NCI-H1048 (cell line): ENCODE measurements at places on chromosomes 4 and X.

- DNase-seq = no peak
These were observed 496.3 kb downstream of the PDGFC start for GRCh38 chr4:156475322-156475721.

DNA sequence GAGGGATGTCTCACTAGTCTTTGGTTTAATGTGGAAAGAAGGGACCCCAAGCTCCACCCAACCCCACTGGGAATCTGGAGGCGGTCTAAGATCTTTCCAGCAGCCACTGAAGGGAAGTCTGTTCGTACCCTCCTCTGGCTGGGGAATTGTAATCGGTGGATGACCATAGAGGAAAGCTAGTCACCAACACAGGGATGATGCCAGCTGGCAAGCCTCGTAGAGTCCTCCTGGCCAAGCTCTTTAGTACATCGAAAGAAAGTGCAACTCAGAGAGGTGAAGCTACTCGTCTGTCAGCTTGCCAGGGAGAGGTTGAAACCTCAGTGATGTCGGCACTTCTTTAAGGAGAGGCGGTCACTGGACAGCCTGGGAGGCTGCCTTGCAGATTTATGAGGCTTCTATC, 58.7 kb downstream of the MAMLD1 start:
- no peak for DNase-seq

DNA sequence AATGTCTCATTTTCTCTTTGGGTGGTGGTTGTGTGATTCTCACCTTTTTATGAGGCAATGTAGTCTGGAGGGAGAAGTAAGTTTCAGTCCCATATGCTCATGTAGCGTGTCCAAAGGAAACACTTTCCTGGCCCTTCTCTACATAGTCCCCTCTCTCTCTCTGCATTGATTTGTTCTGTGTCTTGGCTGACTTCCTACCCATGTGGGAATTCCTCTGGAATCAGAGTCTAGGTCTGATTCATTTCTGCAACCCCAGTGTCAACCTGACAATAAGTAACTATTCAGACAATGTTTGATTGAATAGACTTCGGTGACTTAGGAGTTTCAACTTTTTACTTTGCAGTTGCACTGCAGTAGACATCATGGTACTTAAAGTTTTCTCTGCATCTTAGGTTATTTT, 2.7 kb upstream of the ALAS2 start:
- DNase-seq = no peak

- no peak for DNase-seq
These were observed 508.7 kb upstream of the FMR1 start for GRCh38 chrX:147403040-147403439.

- DNase-seq = no peak
These were observed 837.9 kb downstream of the STPG2 start for GRCh38 chr4:97305351-97305750.

DNA sequence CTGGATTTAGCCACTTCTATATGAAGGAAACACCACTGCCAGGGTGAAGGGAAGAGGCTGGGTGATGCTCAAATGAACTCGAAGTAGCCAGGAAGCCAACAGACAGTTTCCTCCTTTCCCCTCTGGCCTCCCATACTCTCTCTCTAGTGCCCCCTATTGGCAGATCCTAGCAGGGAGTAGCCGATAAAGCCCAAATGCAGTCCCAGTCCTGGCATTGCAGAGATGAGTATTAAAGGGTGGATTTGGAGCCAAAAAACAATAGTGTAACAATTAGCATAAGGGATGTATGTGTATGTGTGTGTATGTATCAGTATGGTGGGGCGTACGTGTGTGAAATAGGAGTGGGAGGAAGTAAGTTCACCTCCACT, 213.8 kb upstream of the LDB2 start:
- no peak for DNase-seq

- no peak for DNase-seq
These were observed 89.0 kb downstream of the COMMD8 start for GRCh38 chr4:47374477-47374876.

GRCh38 chr4:94411296-94411695, 40.4 kb upstream of the PDLIM5 start:
- DNase-seq = no peak

- no peak for DNase-seq
These were observed 252.6 kb downstream of the ANK2 start for GRCh38 chr4:113302051-113302450.

DNA sequence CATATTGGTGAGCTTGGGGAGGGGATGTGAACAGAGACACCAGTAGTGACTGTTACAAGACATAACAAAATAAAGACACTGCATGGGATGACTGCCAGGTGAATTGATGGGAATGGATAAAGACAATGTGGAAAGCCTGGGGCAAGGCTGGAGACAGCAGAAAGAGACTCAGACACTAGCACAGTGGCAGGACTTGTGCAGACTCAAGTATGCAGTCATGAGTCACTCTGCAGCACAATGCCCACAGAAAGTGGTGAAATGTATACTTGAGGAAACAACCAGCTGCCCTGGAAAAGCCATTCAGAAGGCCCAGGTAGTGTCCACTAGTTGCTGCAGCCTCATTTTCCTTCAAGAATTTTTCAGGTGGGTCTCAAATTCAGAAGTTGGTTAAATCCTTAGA, 452.3 kb downstream of the MID1IP1 start:
- no peak for DNase-seq

DNA sequence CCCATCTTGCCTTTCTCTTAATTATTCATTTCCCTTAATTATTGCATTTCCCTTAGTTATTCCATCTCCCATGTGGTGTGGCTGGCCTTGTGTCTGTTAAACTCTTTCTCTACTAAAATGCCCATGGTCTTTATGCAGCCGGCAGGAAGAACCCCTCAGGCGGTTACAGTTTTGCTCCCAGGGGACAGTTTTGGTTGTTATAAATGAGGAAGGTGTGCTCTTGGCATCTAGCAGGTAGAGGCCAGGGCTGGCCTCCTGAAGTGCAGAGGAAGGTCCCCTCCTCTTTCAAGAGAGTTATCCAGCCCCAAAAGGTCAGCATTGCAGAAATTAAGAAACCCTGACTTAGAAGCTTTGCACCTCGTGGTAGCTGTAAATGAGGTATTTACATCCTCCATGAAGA, 18.0 kb downstream of the TBL1X start:
- no peak for DNase-seq

DNA sequence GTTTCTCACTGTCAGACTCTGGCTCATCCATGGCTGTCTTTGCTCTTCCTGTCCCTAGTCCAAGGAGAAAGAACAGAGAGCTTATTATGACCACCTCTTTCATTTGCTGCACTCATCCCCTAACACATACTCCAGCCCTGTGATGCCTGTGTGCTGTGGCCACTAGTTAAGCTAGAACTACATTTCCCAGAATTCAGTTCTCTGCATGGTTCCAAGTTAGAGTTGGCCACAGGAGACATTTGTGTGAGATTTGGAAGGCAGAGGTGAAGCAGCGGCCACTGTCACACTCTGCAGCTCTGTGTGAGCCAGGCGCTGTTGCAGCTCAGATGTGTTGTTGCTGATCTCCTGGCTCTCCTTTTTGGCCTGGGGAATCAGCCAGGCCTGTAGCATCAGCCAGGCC, 188.2 kb upstream of the ATP6AP2 start:
- DNase-seq = no peak

DNA sequence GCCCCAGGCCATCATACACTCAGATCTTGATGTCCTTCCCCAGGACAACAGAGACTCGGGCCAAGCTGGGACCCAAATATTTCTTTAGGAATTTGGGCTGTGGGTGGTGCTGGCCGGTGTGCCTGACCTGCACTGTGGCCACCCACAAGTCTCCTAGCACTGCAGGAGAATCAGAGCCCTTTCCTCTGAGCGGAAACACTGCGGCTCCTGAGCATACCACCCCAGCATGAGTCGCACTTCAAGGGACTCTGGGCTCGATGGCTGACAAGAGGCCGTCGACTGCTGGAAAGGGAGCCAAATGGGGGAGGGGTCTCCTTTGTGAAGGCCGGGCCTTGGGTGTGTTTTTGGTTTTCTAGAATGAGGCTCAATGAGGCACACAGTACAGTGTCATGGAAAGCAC, 13.0 kb upstream of the IRAK1 start:
- DNase-seq = no peak

GRCh38 chrX:18360867-18361266, 6.4 kb upstream of the SCML2 start:
- no peak for DNase-seq

DNA sequence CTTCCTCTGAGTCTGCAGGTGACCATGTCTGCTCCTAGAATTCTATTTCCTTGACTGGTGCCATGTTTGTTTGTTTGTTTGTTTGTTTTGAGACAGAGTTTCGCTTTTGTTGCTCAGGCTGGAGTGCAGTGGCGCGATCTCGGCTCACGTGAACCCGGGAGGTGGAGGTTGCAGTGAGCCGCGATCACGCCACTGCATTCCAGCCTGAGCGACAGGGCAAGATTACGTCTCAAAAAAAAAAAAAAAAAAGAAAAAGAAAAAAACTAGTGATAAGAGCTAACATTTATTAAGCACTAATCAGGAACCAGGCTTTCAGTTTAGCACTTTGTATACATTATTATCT, 7.2 kb downstream of the SAT1 start:
- DNase-seq = no peak

DNA sequence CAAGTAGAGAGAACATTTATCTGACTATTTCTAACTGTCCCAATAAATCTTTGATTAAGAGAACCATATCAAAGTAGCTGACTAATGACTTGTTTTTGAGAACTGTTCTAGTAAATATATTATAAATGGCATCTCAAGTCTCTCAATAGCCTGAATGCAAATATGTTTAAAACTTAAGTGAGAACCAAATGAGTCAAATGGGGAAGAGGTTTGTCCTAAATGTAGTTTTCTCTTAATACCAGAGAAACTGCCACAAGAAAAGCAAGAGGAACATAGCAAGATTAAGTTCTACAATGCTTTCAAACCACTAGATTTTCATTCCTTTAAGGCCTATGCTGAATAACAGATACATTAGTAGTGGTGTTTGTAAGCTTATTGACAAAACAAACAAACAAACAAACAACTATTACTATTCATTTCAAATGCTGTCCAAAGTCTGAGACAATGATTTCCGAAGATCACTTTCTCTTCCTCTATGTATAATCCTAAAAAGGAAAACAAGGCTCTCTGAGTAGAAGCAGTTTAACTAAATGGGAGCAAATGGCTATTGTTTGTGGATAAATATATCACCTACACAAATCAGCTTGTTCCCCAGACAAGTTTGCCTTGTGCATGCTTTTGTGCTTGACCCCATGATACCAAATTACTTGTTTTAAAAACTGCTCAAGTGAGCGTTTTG, 408.4 kb upstream of the EMCN start:
- no peak for DNase-seq

DNA sequence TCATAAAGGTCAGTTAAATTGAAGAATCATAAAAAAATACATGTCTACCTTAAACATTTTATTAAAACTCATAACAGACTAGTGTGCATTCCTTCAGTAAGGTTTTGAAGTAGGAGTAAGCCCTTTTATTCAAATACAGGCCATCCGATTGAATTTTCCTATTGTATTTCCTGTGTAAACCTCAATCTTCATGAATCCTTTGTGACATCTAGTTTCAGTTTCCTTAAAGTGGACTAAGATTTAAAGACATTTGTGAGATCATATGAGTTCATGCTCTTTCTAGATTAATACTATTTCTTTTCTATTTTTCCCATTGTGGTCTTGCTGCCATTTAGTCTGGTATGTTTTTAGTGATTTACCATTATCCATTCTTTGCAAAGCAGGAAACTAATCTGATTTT, 644.7 kb upstream of the BOD1L1 start:
- no peak for DNase-seq

GRCh38 chr4:116899561-116899960, 185.8 kb downstream of the TRAM1L1 start:
- DNase-seq = no peak

- no peak for DNase-seq
These were observed 107.4 kb upstream of the ANK2 start for GRCh38 chr4:112942077-112942476.

DNA sequence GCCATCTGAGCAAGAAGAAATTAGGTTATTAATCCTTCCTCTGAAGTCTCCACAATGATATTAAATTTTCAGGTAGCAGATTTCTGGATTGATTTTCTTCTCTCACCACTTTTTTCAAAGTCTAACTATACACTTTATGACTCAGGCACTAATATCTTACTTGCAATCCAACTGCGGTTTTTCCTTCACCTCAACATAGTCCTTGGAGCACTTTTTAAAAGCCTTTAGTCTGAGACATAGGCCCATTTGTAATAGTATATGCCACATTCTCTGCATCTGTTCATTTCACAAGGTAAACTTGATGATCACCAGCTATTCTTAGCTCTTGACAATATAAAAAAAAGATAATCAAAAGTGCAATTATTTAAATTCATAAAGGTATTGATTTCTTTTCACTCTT, 55.9 kb upstream of the EDNRA start:
- no peak for DNase-seq

DNA sequence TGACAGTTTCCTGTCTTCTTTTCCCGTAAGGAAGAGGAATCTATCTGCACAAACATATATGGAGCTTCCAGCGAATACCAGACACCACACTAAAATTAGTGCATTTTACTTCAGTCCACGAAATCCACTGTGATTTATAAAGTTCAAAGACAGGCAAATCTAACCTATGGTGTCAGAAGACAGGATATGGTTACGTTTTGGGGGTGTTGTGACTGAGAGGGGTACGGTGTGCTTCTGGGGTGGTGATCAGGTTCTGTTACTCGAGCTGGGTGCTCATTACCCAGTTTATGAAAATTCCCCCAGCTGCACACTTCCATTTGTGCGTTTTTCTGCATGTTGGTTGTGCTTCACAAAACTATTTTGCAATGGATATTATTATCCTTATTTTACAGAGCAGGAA, 10.3 kb downstream of the VGLL1 start:
- DNase-seq = no peak

DNA sequence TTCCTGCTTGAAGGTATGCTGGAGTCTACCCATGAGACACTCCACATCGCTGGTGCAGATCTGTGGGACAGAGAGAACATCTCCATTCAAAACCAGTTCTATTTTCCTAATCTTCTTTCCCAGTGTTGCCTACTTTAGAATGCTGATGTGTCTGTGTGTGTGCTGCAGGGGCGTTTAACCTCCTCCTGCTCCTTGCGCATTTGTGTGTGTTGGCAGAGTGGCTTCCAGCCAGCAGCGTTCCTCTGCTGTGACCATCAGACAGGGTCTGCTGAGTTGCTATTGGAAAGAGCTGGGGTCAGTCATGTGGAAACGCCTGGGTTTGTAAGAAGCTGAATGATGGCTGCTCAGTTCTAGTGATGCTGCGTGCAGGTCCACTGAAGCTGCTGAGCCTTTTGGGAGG, 223.6 kb downstream of the RBMX2 start:
- no peak for DNase-seq

- peak; percentile 18 for DNase-seq
These were observed 38.4 kb downstream of the NAP1L5 start for GRCh38 chr4:88659055-88659889.

DNA sequence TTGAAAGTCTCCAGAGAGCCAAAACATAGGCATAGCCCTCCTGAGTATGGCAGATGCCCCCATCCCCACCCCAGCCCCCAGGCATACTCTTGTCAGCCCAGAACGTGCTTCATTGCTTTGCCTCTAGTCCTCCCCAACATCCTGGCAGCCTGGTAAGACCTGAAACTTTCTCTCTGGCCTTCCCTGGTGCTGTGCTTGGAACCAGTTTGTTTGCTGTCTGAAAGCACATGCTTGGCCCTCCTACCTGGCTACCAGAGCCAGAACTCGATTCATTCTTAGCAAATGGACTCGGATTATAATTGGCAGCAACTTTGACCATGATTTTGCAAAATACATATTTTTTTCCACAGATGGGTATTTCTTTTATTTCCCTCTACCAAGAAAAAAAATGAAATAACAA, 248.1 kb downstream of the USP46 start:
- DNase-seq = no peak
